ENCODE measurements at places on chromosomes 11 and 22.
A peak's percentile ranks its signal among the peaks of the same experiment; 100 is the strongest.

DNA sequence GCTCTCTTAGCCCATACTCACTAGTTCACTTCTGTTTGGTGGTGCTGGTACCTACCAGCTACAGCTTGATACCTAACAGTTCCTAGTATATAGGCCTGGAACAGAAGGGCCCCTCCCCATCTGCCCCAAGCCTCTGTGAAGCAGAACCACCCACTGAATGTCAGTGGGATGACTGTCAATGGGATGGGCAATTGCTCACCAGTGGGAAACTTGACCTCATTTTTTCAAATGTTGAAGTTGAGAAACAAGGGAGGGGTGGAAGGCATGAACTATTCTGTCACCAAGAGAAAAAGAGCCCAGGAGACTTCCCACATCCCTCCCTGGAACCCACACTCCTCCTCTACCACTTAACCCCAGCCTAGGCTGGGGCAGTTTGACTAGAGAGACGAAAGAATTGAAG, at the start of gene NLRP10:
TSS of gene NLRP10 (minus strand) at position 62 of the 400 bp plus-strand sequence. CDS start 1,952 bp downstream, outside the sequence.
- no peak for DNase-seq

DNA sequence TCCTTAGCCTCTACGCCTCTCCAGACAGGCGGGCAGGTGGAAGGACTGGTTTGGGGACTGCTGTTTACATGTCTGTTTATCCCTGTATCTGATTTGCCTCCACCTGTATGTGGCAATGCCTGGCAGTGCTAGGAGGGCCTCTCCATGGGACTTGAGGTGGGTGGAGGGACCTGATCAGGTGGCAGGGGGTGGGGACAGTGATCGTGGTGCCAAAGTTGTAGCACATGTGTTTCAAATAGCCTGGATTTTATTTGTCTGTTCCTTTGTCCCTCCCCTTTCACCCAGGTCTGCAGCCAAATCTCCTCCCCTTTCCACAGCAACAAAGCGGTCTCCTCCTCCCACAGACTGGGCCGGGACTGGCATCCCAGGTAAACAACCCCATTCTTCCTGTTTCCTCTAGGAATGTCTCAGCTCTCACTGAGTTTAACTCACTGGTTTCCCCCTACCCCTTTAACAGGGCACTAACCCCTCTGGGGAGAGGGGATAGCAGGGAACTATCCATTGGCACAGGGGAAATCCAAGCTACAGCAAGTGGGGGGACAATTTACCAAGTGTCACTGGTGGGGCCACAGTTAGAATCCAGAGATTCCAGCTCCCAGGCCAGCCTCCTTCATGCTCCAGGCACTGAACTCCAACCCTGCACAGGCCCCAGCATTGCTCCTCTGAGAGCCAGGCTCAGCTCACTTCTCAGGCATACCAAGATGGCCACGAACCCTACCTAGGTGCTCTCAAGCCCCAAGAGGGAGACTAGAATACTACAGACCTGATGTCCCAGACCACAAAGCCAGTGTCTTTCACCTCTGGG, 22.9 kb upstream of the TLCD5 start:
- DNase-seq, result no peak

DNA sequence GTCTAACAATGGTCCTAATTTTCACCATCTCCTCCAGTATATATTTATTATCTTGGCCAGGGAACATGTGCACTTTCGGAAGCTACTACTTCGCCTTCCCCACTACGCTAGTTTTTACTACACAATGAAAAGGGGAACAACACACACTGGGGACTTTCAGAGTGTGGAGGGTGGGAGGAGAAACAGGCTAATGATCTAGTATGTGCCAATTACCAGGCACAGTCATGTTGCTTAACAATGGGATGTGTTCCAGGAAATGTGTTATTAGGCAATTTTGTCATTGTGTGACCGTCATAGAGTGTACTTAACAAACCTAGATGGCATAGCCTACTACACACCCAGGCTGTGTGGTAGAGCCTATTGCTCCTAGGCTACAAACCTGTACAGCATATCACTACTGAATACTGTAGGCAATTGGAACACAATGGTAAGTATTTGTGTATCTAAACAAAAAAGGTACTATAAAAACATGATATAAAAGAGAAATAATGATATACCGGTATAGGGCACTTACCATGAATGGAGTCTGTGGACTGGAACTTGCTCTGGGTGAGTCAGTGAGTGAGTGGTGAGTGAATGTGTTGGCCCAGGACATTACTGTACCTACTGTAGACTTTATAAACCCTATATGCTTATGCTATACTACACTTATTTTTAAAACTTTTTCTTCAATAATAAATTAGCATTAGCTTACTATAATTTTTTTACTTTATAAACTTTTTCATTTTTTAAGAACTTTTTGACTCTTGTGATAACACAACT, 20.1 kb upstream of the CUL5 start:
- no peak for DNase-seq

DNA sequence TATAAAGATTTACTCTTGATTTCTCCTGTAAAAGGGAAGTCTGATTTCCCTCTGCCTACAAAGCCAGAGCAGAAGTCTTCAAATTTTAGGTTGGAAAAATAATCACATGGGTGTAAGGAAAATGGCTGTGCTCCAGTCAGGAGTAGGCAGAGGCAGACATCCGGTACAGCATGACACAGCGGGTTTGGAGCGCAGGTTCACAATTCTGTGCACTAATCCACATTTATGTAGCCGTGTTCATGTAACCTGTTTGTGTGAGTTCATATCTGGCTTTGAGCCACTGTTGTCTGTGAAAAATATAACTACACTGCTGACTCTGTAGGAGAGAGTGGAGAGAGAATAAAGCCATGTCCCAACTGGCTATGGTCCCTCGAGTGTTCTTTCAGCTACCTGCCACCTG, 248.0 kb downstream of the CASP12 start:
- DNase-seq, result no peak

- DNase-seq, result no peak
Observed at GRCh38 chr11:128895526-128895925, 4.4 kb downstream of the KCNJ5 start.

DNA sequence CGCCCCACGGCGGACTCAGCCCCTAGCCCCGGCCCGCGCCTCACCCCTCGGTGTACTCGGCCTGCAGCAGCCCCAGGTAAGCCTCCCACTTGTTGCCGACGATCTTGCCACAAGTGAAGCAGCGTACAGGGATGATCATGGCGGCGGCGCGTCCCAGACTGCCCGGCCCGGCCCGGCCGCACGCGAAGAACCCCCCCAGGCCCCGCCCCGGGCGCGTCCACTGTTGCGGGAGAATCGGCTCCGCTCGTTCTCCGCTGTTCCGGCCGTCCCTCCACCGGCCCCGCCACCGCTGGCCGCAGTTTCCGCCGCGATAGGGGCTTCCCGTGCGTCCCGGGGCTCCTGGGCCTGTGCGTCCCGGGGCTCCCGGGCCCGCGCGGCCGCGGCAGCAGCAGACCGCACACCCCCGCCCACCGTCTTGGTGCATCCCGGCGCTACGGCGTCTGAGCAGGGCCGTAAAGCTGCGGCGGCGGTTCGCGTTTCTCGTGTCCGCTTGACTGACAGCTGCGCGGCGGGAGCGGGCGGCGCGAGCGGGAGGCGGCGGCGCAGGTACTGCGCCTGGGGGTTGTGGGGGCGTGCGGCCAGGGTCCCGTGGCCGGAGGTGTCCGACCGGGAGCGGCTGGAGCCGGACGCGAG, at the start of the genes POLR2L and TSPAN4:
TSS of gene POLR2L (minus strand) at position 160 of the 633 bp plus-strand sequence. CDS start at position 139, 21 bp downstream.
TSS of gene TSPAN4 (plus strand) at position 483 of the 633 bp plus-strand sequence. CDS start 7,453 bp downstream, outside the sequence.
- peak; percentile 73 for DNase-seq

- no peak for DNase-seq
Observed at GRCh38 chr11:44899959-44900358, 50.7 kb downstream of the TP53I11 start.

GRCh38 chr22:31377612-31378011, 21.8 kb upstream of the DRG1 start:
- no peak for DNase-seq

GRCh38 chr22:47919001-47919441, 1156.6 kb downstream of the TBC1D22A start:
- DNase-seq, result no peak

DNA sequence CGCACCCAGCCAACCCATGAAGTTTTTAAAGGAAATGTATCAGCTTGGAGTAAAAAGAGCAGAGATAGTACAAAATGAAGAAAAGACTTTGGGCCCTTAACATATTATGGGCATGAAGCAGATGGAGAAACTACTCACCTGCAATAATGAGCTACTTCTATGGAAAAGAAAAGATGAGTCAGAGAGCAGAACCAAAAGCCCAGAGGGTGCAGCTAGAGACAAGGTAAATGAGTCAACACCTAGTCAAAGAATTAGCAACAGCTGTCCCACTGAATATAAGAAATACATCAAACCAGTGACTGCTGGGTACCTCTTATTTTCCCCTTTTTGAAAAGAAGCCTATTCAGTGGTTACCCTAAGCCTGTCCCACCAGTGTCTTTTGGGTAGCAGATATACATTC, 61.8 kb downstream of the RPL27A start:
- no peak for DNase-seq

- no peak for DNase-seq
Observed at GRCh38 chr11:79404325-79404724, 36.5 kb downstream of the TENM4 start.

- DNase-seq, result no peak
Observed at GRCh38 chr11:86515297-86516094, 140.8 kb downstream of the CCDC81 start.

DNA sequence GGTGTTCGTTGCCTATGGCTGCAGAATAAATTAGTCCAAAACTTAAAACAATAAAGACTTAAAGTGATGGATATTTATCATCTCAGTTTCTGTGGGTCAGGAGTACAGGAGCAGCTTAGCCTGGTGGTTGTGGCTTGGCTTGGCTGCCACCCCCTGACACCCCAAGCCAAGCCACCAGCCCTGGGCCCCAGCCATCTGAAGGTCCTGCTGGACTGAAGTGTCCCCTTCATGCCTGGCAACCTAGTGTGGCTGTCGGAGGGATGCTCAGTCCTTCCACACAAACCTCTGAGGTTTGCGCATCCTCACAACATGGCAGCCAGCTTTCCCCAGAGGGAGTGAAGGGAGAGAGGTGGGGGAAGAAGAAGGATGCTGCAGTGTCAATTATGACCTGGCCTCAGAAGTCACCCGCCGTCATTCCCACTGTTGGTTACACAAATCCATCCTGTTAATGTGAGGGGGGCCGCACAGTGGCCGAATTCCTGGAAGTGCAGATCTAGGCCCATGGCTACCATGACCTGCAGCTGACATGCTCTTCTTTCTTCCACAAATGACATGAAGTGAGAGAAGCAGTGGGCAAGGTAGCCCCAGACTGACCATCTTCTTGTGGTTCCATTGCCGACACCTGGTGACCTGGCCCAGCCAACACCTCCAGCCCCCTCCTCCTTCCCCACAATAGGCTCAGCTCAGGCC, 31.1 kb downstream of the IGF2 start:
- no peak for DNase-seq

- DNase-seq, result no peak
Observed at GRCh38 chr11:30538251-30538650, 47.9 kb downstream of the MPPED2 start.

- no peak for DNase-seq
Observed at GRCh38 chr22:32628628-32629572, 154.3 kb downstream of the FBXO7 start.

DNA sequence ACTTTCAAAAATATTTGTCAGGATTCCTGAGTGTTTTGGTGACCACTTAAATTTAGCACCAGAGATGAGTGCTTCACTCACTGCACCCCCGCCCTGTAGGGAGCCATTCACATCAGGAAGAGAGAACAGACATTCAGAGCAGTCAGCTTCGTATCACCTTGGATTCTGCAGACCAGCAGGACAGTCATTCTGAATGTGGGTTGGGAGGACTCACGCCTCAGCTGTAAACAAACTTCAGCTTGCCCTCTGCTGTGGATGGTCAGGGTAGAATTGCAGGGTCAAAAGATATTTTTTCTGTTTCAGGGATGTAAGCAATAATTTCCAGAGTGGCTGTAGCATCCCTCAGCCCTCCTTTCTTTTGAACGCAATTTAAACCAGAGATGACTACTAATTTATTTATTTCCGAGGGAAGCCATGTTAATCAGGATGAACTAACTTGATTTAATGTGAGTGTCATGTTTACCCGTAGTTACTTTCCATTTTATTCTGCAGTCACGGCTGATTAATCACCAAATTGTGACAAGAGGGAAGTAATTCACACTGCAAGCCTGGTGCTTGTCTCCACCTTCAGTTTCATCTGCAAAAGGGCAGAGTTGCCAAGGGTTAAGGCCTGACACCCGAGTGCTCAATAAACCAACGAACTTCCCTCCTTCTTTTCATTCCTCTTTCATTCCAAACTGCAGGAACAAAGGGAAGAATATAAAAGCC, 174.2 kb upstream of the DDI1 start:
- no peak for DNase-seq

GRCh38 chr11:85464283-85464682, 162.9 kb downstream of the DLG2 start:
- DNase-seq, result no peak

GRCh38 chr22:32917577-32918354, 116.3 kb downstream of the TIMP3 start:
- DNase-seq, result no peak

GRCh38 chr22:17754233-17754925, 19.9 kb downstream of the BID start:
- DNase-seq, result no peak

- no peak for DNase-seq
Observed at GRCh38 chr22:31897842-31898805, 46.2 kb upstream of the YWHAH start.

GRCh38 chr11:65781152-65781961, 581 bp upstream of the AP5B1 start:
- no peak for DNase-seq

- DNase-seq, result no peak
Observed at GRCh38 chr11:2671748-2672147, 28.0 kb downstream of the KCNQ1OT1 start.

GRCh38 chr22:28883657-28883916, 215 bp downstream of the ZNRF3 start:
- no peak for DNase-seq
